ENCODE measurements at places on chromosomes 7 and 10.

- no peak for DNase-seq
Measured at GRCh38 chr7:49398746-49399145, 374.7 kb upstream of the VWC2 start.

DNA sequence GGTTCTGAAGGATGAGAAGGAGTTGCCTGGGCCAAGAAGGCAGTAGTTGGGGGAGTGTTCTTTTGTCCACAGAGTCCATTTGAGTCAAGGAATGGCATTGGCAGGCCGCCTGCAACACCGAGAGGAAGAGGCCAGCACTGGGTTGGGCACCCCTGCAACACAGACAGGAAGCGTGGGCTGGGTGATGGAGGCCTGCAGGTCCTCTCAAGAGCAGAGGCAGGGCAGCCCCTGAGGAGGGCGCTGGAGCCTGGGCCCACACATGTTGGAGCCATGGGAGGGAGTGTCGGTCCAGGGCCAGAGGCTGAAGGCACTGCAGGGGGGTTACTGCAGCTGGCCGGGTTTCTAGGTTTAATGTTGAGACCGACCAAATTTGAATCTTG is 137.3 kb downstream of the PTPN20 start:
- DNase-seq, result peak; percentile 72

- no peak for DNase-seq
Measured at GRCh38 chr7:13159467-13160184, 472.2 kb downstream of the ARL4A start.

DNA sequence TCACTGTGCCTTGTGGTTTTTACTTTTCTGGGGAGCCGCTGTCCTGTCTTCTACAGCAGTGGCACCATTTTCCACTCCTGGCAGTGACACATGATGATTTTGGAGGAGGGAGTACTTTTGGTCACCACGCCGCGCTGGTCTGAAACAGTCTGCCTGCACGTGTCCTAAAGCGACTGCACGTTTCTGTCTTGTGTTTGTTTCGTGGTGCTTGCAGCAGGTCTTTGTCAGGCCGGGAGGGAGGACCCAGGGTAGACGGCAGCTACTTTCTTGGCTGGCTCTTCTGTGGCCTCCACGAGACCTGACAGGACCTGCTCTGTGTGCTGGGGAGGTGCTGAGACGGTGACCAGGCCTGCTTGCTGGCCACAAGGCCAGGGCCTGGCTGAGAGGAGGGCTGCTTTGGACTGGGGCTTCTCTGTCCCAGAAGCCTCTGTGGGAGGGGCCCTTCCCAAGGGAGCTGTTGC is 82.0 kb downstream of the GLRX3 start:
- no peak for DNase-seq

GRCh38 chr10:74244097-74244685 is 93.2 kb downstream of the ADK start:
- no peak for DNase-seq

DNA sequence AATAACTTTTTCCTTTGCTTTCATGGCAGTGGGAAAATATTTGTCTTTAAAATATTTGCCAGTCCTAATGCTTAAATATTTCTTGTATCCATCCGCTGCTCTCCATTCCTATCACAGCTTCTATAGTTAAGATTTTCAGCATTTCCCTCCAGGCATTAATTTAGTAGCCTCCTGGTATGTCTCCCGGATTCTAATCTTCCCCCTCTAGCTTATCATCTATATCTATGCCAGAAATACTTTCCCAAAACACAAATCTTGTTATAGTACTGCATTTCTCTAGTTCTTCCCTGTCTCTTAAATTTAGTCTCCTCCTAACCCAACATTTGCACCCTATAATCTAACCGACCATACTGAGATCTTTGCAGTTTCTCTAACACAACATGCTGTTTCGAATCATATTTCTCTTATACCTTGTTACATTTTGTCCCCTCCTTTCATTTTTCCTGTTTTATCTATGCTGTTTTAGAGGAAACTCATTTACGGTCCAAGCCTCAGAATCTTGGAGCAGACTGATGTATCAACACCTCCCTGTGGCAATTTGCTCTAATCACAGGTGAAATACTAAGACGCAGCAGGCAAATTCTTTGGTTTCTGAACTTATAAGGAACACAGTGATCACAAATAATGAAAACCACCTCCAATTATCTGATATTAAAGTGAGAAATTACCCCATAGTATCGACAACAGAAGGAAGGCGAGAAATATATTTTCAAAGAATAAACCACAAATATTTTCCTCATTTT is 10.3 kb downstream of the CNTNAP2 start:
- DNase-seq, result no peak

DNA sequence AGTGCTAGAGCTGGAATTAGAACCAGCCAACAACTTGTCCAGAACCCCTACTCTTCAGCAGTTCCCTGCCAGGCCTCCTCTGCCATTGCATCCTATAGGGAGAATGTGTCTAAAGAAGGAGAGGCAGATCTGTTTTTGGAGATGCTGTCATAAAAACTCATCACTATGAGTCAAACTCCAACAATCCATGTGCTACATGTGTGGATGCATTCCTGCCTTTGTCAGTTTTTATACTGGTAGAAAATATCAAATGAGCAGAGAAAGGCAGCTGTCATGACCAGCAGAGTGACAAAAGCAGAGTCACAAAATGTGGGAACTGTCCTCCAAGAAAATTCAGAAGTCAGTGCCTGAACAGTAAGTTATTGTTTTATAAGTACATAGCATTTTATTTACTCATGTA is 93.0 kb downstream of the ABLIM1 start:
- no peak for DNase-seq

GRCh38 chr10:70669732-70670317 is 2.5 kb upstream of the ADAMTS14 start:
- DNase-seq, result peak; percentile 29

GRCh38 chr7:111137296-111138192 is 46.6 kb downstream of the LRRN3 start:
- no peak for DNase-seq

- no peak for DNase-seq
Measured at GRCh38 chr10:101244321-101245050, 15.2 kb upstream of the LBX1 start.

DNA sequence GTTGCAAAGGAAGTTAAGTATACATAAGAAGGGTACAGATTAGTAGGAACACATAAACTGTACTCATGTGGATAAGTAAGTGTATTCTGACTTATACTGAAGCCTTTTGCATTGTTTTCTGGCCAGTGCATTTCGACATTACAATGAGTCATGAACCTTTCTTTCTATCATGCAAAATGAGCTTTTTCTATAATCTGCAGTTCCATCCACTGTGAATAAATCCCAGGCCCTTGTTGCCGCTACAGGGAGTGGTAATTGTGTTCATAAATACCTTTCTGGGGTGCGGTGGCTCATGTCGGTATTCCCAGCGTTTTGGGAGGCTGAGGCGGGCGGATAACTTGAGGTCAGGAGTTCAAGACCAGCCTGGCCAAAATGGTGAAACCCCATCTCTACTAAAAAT is 858.3 kb downstream of the GRM8 start:
- DNase-seq, result no peak

- DNase-seq, result no peak
Measured at GRCh38 chr7:42650701-42651100, 261.2 kb downstream of the C7orf25 start.

DNA sequence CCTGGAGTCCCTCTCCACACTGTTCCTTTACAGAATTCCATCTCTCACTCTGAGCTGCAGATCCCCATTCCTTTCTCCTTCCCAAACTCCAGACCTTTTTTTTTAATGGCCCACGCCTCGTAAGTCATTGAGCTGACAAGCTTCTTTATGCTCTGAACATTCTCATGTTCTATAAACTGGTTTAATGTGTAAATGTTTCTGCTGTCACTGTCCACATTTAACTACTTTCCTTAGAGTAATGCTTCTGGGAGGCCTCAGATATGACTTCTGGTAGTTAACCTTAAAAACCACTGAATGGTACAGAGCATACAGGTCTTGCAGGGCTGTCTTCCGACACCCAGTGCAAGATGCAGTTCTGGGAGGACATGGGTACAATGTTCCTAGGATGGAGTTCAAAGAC is 71.1 kb upstream of the CAMK2B start:
- no peak for DNase-seq

DNA sequence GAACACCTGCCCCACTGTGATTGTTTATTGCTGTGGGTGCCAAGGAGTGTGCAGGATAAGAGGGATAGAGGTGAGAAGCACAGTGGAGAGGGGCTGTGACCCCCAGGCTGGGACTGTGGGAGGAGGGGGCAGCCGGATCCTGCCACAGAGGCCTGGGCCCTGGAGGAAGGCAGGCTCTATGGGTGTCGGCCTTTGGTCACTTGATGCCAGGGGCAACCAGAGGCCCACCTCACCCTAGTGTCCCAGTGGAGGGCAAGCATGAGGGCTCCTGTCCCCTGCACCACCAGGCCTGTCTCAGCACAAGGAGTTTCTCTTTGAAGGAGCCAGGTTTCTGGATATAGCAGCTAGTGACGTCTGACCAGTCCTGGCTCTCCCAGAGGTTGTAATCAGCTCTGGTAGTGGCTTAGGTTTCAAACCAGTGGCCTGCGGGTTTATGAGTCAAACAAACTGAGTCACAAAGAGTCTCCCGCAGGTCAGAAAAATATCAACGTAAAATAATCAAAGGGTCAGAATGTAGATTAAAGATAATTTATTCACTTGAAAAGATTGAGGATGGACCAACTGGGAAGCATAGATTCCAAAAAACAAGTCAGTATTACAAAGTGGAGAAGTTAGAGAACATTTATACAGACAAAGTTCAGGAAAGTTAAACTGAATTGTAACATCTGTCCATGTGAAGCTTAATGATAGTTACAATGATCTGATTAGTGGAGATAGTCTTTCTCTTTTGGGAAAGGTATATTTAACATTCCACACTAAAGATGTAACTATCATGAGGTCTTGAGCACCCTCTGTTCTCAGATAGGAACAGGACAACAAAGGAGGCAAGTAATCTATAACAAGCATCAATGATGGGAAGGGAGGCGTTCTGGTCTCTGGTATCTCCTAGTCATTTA is 37.2 kb upstream of the ZNF488 start:
- no peak for DNase-seq

GRCh38 chr10:129961157-129961701 is 2.8 kb downstream of the EBF3 start:
- DNase-seq, result no peak

- no peak for DNase-seq
Measured at GRCh38 chr10:75115137-75115536, 3.7 kb downstream of the SAMD8 start.

DNA sequence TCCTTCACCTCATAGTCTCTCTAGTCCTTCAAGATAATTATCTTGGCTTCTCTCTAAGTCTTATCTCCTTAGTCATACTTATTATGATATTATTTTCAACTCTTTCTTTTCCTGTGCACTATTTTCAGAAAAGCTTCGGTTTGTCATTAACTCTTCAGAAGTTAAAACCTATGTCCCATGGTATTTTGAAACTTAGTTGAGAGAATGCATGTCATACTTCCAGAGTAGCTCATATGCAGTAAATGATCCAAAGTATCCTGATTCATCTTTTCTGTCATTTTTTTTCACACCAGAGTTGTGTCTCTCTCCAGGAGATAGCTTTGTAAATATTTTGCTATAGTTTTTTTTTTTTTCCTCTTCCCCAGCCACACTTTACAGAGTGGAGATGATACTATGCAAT is 1008.6 kb downstream of the NRG3 start:
- DNase-seq, result no peak

- DNase-seq, result no peak
Measured at GRCh38 chr7:79923953-79924352, 210.7 kb upstream of the GNAI1 start.

- DNase-seq, result no peak
Measured at GRCh38 chr7:155916926-155917655, 104.8 kb upstream of the SHH start.

DNA sequence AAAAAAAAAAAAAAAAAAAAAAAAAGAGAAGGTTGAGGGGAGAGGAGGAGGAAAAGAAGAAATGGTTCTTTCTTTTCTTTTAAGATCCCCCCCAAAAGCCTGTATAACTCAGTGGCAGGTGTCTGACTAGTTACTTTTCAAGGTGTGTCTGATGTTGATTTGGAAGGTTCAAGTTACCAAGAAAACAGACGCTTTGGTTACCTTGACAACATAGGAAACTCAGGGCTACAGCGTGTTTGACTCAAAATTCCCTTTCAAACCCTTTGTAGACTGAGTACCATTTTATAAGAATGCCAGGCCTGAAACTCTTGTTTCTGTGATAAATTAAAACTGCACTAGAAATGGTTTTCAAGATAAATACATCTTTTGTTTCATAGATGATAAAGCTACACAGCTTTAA is 286.8 kb downstream of the SKIDA1 start:
- DNase-seq, result no peak

GRCh38 chr7:154242709-154243108 is 190.5 kb downstream of the DPP6 start:
- DNase-seq, result no peak

DNA sequence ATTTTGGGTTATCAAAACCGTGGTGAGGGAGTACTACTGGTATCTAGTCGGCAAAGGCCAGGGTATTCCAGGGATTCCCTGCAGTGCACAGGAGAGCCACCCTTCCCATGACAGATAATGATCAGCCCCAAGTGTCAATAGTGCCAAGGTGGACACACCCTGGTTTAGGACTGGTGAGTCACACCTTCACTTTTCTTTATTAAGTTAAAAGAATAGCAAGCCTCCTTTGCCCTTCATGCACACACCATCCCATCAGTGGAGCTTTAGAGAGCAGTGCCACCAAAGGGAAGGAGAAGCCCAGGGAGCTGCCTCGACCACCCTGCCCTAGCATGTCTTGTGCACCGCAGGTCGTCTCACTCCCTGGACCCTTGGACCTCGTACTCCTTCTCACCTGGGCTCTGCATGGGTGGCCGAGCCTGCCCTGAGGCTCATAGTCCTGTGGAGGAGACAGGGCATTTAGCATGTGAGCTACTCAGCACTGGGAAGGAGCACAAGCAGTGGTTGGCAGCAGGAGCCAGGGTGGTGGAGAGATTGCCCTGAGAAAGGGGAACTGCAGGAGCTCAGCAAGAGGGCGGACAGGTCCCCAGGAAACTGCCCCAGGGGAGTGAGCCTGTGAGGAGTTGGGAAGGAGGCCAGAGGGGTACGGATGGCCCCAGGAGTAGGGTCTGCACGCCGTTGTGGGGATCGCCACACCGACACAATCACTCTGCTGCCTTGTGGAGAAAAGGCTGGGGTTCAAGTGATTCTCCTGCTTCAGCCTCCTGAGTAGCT is 17.4 kb downstream of the UBE2D4 start:
- no peak for DNase-seq

Data from H7 (cell line).